ENCODE measurements at places on chromosomes 5 and 9.
A peak's percentile ranks its signal among the peaks of the same experiment; 100 is the strongest.

DNA sequence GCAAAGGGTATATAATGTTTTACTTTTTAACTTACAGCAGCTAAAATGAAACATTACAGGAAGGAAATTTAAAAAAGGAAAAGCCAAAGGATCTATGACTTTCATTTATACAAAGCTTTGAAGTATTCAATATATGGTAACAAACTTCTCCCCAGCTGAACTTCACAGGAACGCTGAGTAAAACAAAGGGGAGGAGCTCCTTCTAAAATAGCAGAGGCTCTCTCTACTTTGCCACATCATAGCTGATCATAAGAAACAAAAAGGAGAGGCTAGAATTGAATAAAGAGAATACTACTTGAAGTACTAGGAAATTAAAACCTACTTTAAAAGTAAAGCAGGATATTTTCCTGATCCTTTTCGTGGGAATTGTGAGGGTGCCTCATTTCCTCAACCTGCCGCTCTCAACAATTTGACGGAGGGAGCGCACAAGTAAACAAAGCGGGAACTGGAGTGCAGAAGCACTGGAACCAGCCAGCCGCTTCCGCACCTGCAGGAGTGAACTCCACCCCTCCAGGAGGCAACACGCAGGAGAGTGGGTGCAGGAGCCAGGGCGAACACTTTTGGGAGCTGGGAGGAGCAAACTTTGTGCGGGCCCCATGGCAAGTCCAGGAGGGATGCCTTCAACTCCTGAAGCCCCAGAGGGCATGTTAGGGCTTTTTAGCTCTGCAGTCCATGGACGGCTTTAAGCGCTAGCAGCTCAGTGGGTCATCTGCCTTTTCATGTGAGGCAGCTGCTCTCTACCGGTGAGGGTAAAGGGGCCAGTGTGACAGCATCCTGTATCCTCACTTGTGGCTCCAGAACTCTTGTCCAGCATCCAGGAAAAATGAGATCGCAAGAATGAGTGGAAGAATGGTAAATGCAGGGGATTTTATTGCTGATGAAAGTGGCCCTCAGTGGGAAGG lies 757.4 kb downstream of the PTPRD start:
- no peak for DNase-seq

GRCh38 chr5:37554405-37554739 lies 175.3 kb downstream of the WDR70 start:
- no peak for DNase-seq

DNA sequence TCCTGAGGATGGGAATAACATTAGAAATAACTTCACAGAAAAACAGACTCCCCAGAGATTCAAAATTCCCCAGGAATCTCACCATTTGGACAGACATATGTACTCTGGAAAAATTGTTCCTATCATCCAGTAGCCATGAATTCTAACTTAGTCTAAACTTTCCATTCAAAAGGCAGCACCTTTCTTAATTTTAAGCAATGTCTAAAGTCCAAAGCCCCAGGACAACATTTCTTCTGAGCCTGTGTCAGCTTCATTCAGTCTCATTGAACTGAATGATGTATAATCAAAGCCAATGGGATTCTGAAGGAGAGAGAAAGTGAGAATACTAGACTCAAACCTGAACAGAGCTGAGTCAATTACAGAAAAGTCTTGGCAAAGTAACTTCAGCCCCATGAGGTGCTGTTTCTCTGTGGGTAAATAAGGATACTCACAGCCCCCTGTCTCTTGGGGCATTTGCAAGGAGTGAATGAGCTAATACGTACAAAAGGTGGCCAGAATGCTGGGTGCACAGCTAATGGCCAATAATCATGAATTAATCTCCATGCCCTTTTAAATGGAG lies 140.6 kb downstream of the SEMA5A start:
- no peak for DNase-seq

DNA sequence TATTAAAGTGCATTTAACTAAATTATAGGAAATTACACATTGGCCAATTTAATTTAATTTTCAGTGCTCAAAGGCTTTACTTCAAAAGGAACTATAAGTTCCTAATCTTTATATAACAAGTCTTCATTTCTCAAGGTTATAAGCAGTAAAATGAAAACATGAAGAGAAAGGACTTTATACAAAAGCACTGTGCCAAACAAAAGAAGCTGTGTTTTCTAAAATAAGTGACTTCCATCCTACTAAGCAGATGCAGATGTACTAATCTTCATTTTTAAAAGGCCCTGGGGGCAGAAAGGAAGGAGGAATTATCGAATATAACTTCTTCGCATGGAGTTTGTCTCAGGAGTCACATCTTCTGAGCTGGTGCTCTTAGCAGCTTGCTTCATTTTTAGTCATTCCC lies 81.4 kb downstream of the SHC3 start:
- no peak for DNase-seq

DNA sequence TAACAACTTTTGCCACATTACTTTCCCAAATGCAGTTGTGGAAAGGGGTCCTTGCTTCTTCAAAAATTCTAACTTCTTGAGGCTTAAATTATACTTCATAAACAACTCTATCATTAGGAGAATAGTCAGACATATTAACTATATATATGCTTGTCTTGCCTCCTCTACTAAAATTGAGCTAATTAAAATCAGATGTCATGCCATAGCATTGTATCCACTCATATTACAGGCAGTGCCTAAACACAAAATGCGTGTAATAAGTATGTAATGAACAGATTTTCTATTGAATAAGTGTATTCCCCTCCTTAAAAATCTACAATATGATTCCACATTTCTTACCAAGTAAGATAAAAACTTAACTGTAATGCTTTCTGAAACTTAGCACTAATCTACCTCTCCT lies 204.5 kb downstream of the PLK2 start:
- no peak for DNase-seq

DNA sequence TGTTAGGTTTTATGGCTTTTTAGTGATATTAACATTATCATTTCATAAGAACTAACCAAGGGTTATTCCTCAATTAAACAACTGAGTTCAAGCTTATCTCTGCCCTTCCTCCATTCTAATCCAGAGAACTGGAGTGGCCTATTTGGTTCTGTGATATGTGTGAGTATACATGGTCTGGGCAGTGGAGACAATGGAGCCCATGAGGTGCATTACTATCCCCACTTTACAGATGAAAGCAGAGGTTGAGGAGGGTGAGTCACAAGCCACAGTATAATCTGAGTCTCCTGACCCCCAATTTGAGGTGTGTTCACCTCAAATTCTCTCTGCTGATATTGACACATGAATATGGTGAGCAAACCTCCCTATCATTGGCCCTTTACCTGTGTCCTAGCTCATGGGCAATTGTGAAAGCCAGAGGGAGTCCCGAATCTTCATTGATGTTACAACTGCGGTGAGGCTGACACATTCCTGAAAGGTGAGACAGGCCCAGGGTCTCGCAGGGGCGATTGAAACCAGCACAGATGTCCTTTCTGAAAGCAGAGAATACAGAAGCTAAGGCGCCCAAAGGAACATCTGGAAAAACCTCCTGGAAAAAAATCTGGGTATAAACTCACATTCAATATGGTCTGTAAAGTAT lies 217.2 kb downstream of the TARS1 start:
- DNase-seq: no peak

DNA sequence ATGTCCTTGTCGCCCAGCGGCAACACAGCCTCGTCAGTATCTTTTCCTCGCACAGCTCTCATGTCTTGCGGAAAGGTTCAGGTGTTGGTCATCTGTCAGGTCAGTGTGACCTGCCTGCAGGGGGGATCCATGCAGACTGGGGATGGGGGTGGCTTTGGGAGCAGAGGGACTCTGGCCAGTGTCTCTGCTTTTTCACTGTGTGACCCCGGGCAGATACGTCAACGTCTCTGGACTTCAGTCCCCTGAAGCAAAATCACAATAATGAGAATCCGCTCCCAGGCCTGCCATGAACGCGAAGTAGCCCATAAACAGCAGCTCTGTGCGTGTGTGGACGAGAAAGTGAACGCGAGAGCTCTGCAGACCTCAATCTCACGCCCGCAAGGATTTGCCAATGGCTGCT lies 75.7 kb upstream of the FCN1 start:
- DNase-seq: no peak

DNA sequence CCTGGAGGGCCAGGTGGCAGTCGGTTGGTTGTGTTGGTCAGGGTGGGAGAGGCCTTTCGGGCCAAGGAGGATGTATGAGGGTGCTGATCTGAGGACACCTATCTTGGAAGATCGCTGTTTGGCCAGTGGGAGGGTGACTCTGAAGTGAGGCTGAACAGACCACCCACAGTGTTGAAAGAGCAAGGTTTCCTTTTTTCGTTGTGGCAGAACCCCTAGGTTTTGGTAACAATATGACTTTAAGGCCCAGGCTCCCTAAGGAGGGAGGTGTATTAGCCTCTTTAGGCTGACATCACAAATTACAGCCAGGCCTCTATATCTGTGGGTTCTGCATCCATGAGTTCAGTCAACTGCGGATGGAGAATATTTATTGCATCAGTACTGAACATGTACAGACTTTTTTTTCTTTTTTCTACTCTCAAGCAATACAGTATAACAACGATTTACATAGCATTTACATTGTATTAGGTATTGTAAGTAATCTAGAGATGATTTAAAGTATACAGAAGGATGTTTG lies 86.1 kb downstream of the ARHGAP26 start:
- no peak for DNase-seq

- DNase-seq: peak; percentile 34
These were observed 29.8 kb downstream of the UGCG start for GRCh38 chr9:111926421-111926875.

DNA sequence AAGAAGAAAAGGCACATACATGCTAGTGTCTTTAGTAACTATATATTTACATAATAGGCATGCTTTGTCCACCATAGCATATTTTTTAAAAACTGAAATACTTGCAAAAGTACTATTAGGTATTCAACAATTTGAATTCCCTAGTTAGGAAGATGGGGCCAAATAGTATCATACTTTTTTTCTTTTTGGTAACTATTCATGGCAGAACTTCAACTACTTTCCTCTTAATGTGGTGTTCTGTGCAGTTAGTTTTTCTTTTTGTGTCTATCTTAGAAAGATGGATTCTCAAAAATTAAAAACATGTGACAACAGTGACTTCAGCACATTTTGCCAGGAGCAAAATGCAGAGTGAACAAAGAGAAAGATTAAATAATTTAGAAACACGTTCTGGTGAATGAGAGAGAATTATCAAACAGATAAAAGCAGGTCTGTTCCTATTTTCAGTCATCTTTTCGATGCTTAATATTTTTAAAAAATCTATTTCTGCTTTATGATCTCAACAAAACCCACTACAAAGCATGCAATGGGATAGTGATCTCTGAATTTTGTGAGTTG lies 341.1 kb downstream of the ARL15 start:
- no peak for DNase-seq

DNA sequence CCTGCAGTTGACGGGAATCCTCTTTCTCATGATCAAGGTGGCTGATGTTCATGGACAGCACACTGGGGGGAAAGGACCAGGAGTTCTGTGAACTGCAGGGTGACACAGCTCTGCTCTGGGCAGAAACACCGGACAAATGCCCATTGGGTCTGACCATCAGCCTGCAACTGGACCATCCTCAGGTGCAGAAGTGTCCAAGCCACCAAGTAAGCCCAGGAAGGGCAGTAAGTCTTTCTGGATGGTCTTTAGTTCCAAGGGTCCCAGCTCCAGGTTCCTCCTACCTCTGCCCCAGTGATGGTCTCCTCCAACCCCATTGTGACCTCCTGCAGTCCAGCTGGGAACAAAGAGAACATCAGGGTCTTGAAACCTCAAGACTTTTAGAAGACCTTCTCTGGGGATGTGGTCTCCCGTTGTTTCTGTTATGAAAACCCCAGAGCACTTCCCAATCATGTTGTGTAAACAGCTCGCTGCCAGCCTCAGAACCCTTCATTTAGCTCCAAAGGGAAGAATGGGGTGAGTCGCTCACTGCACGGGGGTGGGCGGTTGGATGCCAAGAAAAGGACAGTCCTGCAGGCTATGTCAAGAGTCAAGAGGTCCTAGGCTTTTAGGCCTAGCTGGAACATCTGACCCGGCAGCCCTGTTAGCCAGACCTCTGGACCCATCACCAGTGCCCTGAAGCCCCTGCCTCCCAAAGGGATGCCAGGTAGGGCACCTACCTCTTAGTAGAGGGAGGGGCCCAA lies 41.8 kb upstream of the TCF7 start:
- DNase-seq: no peak

- DNase-seq: no peak
These were observed 36.3 kb upstream of the PSD2 start for GRCh38 chr5:139759219-139759721.

- no peak for DNase-seq
These were observed 10.8 kb upstream of the DAB2IP start for GRCh38 chr9:121640491-121641223.

- DNase-seq: no peak
These were observed 11.1 kb downstream of the FGF1 start for GRCh38 chr5:142674531-142675469.

DNA sequence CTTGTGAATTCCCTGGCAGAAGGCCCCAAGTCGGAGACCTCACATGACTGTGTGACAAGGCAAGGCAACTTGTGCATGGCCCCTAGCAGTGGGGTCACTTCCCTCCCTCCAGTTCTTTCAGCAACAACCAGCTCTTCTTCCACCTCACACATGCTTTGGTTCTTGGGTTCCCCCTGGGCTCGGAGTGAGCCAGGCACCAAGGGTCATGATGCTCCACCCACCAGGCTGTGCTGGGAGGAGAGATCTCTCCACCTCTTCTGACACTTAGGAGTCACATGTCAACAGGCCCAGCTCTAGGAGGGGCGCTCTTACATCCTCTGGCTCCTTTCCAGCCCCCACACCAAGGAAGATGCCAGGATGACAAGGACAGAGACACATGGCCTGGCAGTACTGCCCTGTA lies 56.7 kb downstream of the CDH6 start:
- DNase-seq: no peak

GRCh38 chr9:109934857-109935215 lies 154.8 kb downstream of the PALM2AKAP2 start:
- no peak for DNase-seq

GRCh38 chr5:56610093-56610698 lies 205.2 kb upstream of the MAP3K1 start:
- no peak for DNase-seq

- DNase-seq: no peak
These were observed 26.2 kb downstream of the OSMR start for GRCh38 chr5:38871790-38872551.

DNA sequence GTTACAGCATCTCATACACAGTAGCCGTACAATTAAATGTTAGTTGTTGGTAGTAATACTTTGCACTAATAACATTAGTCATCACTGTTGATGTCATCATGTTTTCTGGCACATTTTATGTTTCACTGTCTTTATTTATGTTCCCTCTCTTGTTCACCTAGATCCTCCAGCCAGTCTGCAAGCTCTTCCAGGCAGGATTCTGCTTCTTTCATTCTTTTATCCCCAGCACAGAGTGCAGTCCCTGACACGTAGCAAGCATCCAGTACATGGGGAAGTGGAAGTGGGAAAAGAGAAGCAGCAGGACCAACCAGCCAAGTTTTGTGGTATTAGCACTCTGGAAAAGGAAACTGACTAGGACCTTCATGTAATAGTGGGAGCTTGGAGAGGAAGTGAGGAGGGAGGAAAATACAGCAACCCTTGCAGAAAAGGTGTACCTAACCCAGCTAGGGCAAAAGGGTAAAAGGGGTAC lies 89.7 kb upstream of the SLC44A1 start:
- DNase-seq: no peak

Measured in stimulated activated CD4-positive, alpha-beta T cell treated with anti-CD3 and anti-CD28 coated beads, Interleukin-4, amount 100 ng/mL, for 1 hour (primary cell).